Activated effector memory CD4-positive, alpha-beta T cell treated with Interleukin-2 at 50 U/mL for 16 hours (primary cell): ENCODE measurements at places on chromosomes 7 and 10.

GRCh38 chr10:71581376-71581775, 138.2 kb downstream of the C10orf105 start:
- DNase-seq, result no peak

DNA sequence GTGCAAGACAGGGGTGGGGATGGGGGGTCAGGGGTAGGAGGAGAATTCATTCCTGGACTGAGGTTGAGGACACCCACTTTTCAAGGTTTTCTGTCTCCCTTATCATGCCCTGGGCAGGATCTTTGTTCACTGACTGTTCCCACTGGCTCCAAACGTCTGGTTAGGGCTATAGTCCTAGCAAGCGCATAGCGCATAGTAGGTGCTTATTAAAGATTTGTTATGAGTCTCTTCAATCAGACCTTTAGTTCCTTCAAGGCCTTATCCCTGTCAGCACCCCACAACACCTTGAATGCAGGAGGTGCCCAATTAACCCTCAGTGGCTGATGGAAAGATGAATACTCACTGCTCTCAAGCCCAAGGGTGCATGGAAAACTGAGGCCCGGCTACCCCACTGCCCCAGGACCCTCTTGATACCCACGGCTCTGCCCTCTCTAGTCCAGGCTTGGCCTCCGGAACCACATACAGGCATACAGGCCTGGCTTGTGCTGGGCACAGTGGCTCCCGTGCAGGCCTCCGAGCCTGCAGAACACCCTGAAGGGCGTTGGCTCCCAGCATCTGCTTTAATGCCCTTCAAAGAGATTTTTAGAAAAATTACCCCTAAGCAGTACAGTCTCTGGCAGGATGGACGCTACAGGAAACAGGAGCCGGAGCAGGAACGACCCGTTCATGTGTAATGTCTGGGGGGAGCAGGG, 177.7 kb downstream of the SH3PXD2A start:
- DNase-seq, result no peak

DNA sequence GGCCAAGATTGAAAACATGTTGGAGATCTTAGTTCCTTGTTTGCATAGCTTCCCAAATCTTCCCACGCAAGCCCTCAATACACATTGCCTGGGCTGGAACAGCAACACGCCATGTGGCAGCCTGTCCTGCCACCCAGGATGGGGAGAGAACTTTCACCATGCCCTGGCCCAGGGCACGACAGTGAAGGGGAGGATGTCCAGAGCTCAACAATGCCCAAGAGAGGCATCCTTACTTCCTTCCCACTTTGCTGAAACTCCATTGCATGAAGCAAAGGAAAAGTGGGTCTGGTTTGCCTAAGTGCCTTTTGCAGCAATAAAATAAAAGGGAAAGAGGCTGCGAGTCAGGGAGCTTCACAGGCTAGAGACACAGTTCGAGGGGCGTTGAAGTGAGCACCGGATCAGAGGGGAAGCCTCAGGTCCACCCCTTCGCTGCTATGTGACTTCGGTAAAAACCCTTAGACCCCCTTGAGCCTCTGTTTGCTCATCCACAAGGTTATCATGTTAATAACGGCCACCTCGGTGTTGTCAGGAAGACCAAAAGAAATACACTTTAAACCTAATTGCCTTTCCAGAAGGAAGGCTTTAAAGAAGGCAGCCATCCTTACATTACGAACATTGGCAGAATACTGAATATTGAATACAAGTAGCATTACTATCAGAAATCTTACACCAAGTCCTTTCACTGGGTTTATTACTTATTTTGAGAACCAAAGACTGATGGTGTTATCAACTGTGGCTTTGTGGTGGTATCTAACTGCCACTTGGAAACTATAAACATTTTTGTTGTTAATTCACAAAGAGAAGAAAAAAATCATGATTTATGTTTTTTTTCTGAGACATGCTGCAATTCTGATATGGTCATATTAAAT, 133.3 kb downstream of the ICA1 start:
- DNase-seq, result no peak

- DNase-seq, result no peak
Observed at GRCh38 chr10:21161647-21162046, 264.5 kb upstream of the NEBL start.

DNA sequence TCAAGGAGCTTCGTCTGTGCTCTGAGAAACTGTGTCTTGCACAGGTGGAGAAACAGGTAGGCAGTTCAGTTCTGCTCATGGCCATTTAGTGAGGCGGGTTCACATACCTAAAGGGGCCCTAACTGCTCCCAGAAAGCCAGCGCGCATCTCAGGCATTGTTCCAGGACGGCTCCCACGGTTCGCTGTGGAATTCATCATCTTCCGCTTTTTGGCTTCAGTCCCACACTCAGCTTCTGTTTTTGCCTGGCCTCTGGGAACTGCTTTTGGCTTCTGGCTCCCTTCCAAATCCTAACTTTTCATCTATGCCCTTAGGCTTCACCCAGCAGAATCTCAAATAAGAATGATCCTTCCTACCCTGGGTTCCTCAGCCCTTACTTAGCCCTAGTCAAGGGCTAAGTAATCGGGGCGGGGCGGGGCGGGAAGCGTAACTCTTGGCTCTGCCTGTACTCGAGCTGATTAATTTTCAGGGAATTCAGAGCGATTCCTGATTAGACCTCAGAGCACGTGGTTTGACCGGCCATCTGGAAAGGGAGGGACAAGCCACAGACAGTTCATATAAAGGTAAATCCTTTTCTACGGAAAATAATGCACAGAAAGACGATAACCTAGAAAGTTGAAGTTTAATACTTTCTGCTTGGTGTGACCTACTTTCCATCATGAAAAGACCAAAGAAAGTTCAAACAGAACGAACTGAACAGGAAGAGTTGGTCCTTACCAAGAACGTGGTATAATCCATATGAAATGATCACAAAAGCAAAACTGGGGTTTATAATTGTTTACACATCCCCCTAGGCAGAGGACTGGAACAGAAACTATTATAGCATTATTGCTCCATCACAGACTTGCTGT, 105.7 kb downstream of the ST8SIA6 start:
- no peak for DNase-seq

DNA sequence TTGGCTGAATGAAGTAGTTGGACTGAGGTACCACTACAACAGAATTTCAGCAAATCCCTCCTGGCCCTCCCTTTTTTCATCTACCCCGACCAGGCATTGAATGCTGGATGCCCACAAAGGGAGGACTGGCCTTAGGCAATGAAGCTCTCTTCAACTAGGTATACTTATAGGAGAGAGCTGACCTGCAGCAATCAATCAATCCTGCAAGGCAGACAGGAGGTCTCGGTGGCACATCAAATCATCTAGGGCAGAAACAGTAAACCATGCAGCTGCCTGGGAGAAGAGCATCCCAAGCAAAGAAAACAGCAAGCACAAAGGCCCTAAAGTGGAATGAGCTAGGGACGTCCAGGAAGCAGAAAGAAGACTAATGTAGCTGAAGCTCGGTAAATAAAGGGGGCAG, 2.4 kb upstream of the ABRAXAS2 start:
- no peak for DNase-seq

- DNase-seq, result no peak
Observed at GRCh38 chr10:123614888-123615287, 51.3 kb upstream of the GPR26 start.

DNA sequence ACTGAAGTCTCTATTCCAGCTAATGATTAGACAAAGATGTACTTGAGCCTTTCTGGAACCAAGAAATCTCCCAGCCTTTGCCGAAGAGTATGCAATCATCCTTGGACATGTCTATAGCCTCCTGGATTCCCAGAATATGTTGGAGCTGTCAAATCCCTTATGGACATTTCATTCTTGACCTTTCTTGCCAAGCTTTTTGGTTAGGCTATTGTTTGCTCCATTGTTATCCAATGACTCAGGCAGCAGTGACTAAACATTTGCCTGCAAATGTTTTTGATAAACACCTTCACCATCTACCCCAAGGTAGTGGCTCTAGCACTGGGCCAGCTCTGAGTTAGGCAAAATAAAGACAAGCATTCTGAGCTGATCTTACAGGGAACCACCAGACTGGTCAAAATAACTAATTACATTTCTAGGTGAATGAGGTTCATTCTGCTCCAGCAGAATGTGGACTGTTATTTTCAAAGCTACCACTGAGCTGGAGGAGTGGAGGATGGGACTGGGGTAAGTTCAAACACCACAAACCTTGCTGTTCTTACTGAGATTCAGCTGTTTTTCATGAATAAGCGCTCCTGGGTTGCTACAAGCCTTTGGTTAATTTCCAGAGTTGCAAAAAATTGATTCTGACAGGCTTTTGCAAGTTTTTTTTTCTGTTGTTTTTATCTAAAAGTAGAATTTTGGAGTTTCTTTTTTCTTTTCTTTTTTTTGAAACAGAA, 81.0 kb downstream of the TMEM270 start:
- no peak for DNase-seq

GRCh38 chr7:69708857-69709256, 110.6 kb downstream of the AUTS2 start:
- no peak for DNase-seq

DNA sequence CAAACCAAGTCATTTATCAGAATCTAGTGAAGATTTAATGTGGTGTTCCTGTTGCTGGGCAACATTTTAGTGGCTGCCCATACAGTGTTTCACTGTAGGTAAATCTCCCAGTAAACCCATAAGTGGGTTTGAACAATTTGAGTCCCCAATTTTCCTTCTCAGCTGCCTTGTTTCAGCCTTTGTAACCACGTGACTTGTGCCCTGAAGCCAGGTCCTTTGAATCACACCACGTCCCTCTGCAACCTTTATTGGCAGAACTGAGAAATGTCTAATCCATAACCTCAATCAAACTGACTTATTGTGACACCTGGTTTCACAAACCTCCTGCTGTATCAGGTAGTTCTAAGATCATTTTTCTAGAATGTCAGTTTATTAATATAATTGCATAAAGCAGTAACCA, 30.1 kb downstream of the SND1 start:
- DNase-seq, result no peak

GRCh38 chr7:117645481-117646165, 165.8 kb downstream of the CFTR start:
- no peak for DNase-seq
